ENCODE measurements at places on chromosomes 11 and 22.
A peak's percentile ranks its signal among the peaks of the same experiment; 100 is the strongest.

DNA sequence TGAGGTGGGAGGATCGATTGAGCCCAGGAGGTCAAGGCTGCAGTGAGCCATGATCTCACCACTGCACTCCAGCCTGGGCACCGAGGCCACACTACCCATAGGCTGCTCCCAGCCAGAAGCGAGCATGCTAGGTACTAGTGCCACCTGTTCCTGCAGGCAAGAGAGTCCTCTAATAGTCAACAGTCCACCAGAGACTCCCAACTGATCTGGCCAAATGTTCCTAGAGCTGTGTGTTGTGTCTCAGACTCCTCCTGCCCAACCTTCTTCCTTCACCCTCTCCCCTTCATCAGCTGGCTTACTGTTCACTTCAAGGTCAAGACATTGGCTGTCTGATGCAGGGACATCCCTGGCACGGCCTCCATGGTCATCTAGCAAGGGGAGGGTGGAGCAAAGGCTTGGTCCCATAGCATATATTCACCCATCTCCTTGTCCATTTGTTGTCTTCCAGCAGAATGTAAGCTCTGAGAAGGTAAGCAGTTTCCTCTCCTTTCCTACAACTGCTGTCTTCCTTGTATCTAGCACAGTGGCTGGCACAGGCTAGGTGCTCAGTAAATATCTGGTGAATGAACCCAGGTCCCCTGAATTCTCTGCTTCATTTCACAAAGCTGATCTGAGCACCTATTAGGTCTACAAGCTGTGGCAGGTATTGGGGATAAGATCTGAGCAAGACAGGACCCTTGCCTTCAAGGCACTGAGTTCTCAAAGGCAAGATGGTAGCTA, 126.2 kb upstream of the SERPIND1 start:
- DNase-seq, result no peak

GRCh38 chr22:45997077-45997776, 20.3 kb upstream of the WNT7B start:
- DNase-seq, result peak; percentile 97

DNA sequence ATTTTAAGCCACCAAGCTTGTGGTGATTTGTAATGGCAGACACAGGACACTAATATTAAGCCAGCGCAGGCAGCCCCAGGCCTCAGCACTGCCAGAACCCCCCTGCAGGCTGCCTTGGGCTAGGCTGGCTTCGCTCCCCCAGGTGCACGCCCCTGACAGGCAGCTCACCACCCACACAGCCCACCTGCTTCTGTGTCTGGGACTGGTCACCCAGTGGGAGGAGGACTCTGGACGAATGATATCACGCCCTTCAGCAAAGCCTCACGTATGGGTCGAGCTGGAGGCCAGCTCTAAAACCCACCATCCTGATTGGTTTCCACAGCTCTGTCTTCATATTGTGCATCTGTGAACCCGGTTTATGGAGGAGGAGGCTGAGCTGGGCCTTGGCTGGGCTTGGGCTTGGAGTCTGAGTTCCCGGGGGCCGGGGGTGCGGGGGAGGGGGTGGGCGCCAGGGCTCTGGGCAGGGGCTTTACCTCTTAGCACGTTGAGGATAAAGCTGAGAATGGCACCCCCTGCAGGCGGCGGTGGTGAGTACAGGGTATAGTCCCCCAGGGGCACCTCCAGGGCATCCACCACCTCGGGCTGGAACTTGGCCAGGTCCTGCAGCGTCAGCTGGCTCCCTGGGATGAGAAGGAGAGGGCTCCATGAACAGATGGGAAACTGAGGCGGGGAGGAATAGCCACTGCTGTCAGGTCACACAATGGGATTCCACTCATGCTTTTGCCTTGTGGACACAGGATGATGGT, 13.8 kb downstream of the GGT5 start:
- DNase-seq, result no peak

GRCh38 chr11:90722552-90723190, 499.8 kb upstream of the CHORDC1 start:
- DNase-seq, result no peak

DNA sequence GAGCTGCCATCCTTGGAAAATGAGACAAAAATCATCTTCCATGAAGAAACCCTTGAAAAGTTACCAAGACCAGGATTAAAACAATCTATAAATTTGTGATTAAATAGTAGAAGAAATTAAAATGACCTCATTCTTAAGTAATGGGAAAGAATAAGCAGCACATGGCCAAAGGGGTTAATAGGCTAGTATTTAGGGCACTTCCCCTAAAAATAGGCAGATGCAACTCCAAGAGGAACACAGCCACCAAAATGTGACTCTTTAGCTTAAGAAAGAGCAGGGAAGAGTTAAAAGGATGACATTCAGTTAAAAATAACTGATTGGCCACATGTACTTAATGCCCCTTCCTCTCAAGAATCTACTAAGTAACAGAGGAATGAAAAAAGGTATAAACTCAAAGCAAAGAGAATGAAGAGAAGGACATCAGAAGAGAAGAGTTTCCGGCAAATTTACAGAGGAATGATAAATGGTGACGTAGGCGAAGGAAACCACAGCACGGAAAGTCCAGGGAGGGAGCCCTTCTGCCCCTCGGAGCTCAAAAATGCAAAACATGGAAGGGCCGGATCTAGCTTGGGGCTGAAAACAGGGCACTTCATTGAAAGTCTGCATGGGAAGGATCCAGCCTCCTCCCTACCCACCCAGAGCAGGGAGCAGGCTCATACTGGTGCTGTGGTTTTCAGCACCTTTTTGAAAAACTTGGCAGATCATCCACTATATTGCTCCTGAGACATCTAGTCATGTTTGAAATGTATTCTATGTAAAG, 17.8 kb downstream of the SCUBE2 start:
- DNase-seq, result no peak
